ENCODE measurements at places on chromosomes 12 and 14.

GRCh38 chr14:93104961-93105360 lies 10.8 kb downstream of the ITPK1 start:
- DNase-seq, result no peak

GRCh38 chr12:5442251-5443006 lies 10.5 kb downstream of the NTF3 start:
- no peak for DNase-seq

DNA sequence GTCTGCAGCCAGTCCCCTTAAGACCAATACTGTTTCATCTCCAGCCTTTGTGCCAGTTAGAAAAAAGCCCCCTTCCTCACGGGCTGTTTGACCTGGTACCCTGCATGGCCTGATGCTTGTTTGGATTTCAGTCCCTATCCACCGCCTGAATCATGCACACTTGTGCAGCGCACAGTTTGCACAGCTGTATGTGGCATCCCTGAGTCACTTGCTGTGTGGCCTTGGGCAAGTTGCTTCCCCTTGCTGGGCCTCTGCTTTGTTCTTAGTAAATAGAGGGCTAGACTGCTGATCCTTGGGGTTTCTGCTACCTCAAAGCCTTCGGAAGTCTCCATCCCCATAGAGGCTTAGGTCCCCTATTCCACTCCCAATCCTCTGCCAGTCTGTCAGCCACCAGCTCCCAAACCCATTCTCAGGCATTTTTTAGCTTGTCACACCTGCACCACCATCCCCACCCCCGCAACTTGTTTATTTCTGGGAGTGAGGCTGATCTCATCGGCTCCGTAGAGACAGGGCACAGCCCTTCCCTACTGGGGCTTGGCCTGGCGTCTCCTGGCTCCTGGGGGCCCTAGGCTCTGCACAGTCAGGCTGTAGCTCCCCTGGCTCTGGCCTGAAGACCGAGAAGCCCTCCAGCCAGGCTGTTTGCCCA lies 8.8 kb downstream of the KRT80 start:
- DNase-seq, result no peak

GRCh38 chr14:89628521-89628920 lies 211.5 kb upstream of the FOXN3 start:
- DNase-seq, result no peak

- peak; percentile 58 for DNase-seq
These were observed 148.9 kb upstream of the MAX start for GRCh38 chr14:65251213-65251612.

- DNase-seq, result no peak
These were observed 94.1 kb downstream of the GPHN start for GRCh38 chr14:66601932-66602578.

GRCh38 chr12:79988368-79988767 lies 53.5 kb upstream of the PPP1R12A start:
- no peak for DNase-seq

DNA sequence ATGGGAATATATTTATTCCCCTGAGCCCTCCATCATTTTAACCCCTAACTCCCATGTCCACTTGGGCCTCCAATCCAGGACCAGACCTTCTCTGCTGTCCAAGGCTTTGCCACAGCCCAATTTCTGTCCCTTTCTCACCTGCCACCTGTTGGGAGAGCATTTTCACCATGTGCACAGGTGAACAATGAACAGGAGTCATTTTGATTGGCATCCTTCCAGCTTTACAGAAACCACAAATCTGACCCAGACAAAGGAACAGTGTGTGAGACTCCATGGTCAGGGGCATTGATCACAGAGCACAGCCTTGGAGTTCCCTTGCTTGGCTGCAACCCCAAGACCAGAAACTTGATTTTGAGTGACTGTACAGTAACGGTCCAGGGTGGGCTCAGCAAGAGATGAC lies 91.9 kb downstream of the CRACR2A start:
- DNase-seq, result no peak

- DNase-seq, result no peak
These were observed 239.1 kb downstream of the SSPN start for GRCh38 chr12:26434299-26435068.

DNA sequence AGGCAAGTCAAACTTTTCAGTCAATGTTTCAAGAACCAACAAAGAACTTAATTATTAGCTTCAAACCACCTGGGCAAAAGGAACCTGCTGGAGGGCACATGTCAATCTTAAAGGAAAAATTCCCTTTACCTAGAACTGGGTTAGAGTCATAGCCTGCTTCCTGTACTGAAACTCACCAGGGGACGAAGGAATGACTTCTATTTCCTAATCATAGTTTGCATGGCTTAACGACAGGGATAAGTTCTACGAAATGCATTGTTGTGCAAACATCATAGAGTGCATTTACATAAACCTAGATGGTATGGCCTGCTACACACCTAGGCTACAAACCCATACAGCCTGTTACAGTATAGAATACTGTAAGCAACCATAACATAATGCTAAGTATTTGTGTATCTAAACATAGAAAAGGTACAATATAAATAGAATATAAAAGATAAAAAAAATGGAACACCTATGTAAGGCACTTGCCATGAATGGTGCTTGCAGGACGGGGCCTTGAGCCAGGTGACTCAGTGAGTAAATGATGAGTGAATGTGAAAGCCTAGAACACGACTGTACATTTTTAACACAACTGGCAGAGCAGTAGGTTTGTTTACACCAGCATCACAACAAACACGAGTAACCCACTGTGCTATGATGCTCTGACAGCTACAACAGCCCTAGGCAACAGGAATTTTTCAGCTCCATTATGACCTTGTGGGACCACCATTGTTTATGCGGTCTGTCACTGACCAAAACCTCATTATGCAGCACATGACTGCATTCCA lies 234.9 kb upstream of the CAND1 start:
- DNase-seq, result no peak

Data from tibial artery (tissue), 4 donors.